ENCODE measurements at places on chromosomes 5 and 9.

- DNase-seq = no peak
Observed at GRCh38 chr9:129655154-129655553, 10.3 kb upstream of the PRRX2 start.

GRCh38 chr9:16202914-16203728 is 650.3 kb downstream of the CCDC171 start:
- DNase-seq = no peak

- no peak for DNase-seq
Observed at GRCh38 chr9:8842402-8843193, 1043.0 kb upstream of the DMAC1 start.

DNA sequence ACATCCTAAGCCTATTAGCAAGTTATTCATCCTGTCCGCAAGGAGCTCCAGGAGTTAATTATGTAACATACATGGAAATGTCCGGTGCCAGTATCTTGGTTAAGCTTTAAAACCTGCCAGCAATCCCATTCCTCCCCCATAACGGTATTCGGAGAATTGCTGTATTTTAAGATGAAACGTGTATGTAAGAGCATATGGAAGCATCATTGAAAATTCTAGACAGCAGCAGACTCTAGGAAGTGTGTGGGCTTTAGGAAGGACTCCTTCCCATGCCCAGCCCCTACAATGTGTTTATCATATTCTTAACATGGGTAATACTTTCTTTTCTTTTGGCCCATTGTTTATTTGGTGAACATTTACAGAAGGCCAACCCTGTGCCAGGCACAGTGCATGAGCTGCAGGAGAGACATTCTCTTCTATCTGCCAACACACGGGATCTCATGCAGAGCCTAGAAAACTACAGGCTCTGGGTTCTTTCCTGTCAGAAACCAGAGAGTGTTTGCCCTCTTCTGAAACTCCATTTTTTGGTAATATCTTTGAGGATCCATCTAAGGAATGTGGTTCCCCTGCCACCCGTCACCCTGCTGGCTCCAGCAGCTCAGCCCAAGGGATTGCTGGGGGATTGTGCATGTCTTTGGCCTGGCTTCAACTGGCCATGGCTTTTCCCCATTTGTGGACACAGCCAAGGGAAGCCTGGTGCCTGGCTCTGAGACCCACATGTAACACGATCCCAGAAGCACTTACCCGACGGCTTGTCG is 15.1 kb downstream of the ANGPTL2 start:
- peak; percentile 18 for DNase-seq

GRCh38 chr9:20623021-20623747 is 885 bp upstream of the MLLT3 start:
- peak; percentile 76 for DNase-seq

GRCh38 chr5:7397937-7398336 is 2.0 kb downstream of the ADCY2 start:
- no peak for DNase-seq

DNA sequence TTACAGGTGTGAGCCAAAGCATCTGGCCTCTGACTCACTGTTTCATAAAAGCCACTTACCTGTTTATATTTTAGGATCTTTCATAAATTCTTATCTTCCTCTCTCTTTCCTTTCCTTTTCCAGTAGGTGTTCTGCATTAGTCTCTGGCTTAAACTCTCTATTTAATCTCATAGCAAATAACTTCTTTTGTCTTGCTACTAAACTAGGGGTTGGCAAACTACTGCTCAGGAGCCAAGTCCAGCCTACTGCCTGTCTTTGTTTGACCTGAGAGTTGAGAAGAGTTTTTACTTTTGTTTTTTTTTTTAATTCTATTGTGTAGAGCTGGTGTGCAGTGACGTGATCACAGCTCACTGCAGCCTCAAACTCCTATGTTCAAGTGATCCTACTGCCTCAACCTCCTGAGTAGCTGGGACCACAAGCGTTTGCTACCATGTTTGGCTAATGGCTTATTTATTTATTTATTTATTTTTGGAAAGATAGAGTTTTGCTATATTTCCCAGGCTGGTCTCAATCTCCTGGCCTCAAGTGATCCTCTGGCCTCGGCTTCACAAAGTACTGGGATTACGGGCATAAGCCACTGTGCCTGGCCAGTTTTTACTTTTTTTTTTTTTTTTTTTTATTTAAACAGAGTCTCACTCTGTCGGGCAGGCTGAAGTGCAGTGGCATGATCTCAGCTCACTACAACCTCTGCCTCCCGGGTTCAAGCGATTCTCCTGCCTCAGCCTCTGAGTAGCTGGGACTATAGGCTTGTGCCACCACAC is 5.4 kb upstream of the NDFIP1 start:
- DNase-seq = no peak

DNA sequence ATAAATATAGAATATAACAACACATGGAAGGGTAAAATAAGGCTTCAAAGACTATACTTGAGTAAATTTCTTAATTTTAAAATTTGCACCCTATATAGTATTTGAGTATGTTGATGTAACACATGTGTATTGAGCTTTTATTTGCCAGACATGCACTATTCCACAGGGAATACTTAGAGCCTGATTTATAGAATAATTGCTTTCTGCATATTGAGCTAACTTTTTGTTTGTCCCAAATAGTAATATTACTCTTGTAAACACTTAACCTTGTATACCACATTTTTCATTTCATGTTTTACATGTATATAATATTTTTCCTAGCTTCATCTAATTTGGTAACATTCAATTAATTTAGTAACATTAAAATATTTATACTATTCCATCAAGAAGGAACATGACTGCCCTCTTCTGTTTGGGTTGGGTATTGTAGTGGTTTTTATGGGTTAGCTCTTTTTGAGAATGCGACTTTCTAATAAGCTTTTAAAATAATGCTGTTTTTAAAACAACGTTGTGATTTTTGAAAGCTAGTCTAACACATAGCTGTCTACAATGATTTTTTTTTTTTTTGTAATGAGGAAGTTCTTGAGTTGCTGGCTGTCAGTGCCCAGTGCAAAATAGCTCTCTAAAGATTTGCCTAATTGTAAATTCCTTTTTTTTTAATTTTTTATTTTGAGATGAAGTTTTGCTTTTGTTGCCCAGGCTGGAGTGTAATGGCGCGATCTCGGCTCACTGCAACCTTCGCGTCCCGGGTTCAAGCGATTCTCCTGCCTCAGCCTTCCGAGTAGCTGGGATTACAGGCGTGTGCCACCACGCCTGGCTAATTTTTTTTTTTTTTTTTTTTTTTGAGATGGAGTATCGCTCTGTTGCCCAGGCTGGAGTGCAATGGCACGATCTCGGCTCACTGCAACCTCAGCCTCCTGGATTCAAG is 4.8 kb downstream of the SUB1 start:
- DNase-seq = peak; percentile 48

DNA sequence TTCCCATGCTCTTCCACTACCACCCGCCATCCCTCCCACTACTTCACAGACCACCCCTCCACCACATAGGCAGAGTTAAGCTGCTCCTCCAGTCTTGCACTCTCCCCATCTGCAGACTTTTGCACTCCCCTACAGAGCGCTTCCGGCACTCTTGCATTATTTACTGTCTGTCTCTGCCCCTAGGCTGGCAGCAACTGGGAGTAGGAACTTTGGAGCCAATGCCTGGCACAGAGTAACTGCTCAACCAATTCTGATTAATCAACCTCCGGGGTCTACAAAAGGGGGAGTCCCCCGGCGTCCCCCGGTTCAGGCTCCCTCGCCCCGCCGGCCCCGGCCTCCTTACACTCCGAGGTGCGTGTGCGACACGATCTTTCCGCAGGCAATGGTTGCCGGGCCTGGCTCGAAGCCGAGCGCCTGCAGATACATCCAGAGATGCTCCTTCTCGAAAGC is 498 bp downstream of the HAUS6 start:
- peak; percentile 21 for DNase-seq

Data from naive thymus-derived CD8-positive, alpha-beta T cell (primary cell).